Tibial nerve (tissue), 4 donors: ENCODE measurements at places on chromosomes 16 and 17.

DNA sequence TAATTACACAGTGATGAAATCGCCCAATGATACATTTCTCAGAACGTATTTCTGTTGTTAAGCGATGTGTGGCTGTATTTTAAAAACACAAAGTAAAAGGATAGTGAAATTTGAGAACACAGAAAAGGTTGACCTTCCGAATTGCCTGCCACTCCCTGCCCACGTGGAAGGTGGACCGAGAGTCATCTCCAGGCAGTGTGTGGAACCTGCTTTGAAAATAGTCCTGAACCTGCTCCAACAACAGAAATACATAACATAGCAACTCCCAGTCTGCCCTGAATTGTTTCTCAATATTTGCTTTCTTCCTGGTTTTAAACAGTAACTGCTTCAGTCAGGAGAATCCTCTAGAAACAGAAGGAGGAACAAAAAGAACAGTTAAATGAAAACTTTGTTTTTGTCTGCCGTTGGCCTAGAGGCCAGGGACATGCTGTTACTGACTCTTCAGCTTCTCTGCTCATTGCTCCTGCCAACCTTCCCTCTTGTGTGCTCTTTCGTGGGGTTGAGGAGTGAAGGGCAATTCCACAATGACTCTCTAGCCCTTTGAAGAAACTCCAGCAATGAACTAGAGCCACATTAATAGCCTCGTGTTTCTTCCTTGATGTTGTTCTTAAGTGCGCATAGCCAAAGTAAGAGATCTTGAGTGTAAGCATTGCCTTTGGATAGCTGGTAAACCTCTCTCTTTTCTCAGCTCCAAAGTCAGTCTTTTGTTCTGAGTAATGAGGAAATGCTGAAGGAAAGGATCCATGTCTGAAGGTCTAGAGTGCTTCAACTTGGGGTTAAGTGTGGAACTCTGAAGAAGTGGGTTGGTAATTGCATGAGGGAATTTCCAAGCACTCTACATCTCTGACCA lies 452.5 kb upstream of the CCL2 start:
- DNase-seq, result no peak
- H3K4me1 ChIP-seq, result no peaks in the 10 kb centered on the region
- H3K27me3 ChIP-seq, result no peaks in the 10 kb centered on the region
- H3K4me3 ChIP-seq, result no peak overlapping the region
- H3K36me3 ChIP-seq, result no peaks in the 10 kb centered on the region

- H3K27me3 ChIP-seq, result no peaks in the 10 kb centered on the region
- peaks cover 7% of the 10 kb centered on the region for H3K36me3 ChIP-seq
- no peak for DNase-seq
- no peak overlapping the region for H3K27ac ChIP-seq
Measured at GRCh38 chr16:1327619-1327947, 5.9 kb upstream of the BAIAP3 start.

DNA sequence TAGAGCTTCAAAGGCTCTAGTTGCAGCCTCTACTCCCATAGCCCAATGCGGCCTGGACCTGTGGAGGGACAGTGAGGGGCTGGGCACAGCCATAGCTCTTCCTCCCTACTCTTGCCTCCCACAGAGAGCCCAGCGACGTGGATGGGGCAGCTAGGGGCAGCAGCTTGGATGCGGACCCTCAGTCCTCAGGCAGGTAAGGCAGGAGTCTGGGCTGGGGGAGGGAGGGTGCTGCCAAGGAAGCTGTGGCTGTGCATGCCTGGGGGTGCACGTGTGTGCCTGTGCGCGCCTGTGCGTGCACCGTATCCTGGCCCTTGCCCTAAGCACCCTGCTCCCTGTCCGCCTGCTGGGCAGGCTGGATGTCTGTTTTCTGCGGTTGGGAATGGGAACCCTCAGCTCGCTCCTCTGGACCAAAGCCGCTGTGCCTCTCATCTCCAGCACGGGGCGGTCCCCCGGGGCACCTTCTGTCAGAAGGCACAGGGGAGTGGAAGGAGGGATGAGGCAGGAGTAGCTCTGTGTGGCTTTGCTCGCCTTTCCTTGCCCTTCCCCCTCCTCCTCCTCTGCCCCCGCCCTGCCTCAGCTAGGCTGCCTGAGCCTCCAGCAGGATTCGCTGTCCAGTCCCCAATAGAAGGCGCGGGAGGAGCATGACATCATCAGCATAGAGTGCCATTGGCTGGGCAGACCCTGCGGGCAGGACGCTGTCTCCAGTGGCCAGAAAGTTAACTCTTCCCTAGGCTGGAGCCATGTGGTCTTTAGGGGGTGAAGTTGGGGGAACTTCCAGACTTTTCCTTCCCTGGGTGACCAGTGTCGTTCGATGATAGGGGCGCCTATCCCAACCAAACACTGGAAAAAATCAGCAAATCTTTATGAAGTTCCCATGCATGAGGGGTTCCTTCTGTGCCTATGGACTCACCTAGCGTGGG lies 797 bp downstream of the PRCD start:
- peak; percentile 88 for DNase-seq
- H3K4me3 ChIP-seq, result peak overlapping the region; percentile 19
- H3K27me3 ChIP-seq, result no peaks in the 10 kb centered on the region
- H3K27ac ChIP-seq, result peak overlapping the region; percentile 66
- H3K36me3 ChIP-seq, result no peaks in the 10 kb centered on the region
- H3K4me1 ChIP-seq, result peaks cover 26% of the 10 kb centered on the region

DNA sequence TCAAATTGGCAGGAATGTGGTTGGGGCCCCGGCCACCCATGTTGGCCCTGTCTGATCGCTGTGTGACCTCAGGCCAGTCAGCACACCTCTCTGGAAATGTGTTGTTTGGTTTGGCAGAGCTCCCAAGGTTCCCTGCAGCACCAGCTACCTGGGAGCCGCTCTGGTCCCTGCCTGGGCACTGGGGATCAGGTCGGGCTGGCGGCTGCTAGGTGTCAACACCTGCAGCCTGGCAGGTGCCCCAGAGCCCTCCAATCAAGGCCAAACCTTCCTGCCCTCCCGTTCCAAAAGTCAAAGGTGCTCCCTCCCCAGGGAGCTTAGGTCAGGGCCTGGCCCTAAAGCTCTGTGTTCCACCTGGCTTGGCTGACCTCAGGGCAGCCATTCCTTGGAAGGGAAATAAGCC lies 55.9 kb downstream of the ZDHHC7 start:
- H3K4me1 ChIP-seq, result no peaks in the 10 kb centered on the region
- H3K36me3 ChIP-seq, result no peaks in the 10 kb centered on the region
- no peaks in the 10 kb centered on the region for H3K27me3 ChIP-seq
- H3K4me3 ChIP-seq, result no peak overlapping the region
- no peak for DNase-seq

GRCh38 chr17:12637745-12638651 lies 27.7 kb upstream of the MYOCD start:
- H3K27ac ChIP-seq, result no peak overlapping the region
- no peaks in the 10 kb centered on the region for H3K27me3 ChIP-seq
- no peak for DNase-seq
- H3K4me3 ChIP-seq, result no peak overlapping the region
- no peaks in the 10 kb centered on the region for H3K4me1 ChIP-seq

DNA sequence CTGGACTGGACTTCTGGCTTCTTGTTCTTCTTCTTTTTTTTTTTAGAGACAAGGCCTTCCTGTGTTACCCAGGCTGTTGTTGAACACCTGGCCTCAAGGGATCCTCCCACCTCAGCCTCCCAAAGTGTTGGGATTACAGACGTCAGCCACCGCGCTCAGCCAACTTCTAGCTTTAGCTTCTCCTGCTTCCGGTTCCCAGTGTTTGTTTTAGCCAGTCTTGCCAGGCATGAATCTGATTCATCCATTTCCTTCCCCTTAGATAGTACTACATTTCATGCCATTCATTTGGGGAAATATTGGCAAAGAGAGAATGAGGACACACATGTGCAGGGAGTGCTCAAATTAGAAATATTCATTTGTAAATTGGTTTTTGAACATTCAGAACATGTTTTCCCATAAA lies 12.1 kb upstream of the NDUFAB1 start:
- H3K4me3 ChIP-seq, result no peak overlapping the region
- no peak for DNase-seq
- H3K36me3 ChIP-seq, result no peaks in the 10 kb centered on the region
- H3K27me3 ChIP-seq, result no peaks in the 10 kb centered on the region
- H3K4me1 ChIP-seq, result no peaks in the 10 kb centered on the region
- H3K27ac ChIP-seq, result no peak overlapping the region

DNA sequence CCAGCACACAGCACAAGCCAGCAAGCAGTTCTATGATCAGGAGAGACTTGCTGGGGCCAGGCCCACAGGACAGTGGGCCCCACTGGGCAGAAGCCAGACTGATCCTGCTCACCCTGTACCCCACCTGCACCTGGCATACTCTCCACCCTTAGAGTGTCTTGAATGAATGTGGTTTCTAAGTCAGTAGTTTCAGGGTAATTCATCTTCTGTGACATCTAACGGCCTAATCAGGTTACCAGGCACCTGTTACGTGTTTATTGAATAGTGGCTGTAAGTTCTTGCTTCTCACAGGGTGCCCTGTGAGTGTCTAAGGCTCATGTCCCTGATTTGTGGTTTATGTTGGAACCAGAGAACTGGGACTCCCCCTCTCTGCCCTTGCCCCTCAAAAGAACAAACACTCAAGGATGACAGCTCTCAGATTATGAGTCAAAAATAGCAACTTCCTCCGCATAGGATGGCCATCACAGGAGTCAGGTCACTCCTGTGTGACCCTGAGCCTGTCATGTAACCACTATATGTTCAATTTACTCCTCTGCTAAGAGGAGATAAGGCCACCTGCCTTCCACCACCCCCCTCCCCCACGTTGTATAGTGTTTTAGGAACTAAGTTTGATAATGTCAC lies 7.0 kb upstream of the OR2C1 start:
- no peaks in the 10 kb centered on the region for H3K27me3 ChIP-seq
- no peak for DNase-seq
- no peaks in the 10 kb centered on the region for H3K4me1 ChIP-seq
- H3K4me3 ChIP-seq, result no peak overlapping the region
- H3K36me3 ChIP-seq, result no peaks in the 10 kb centered on the region
- H3K27ac ChIP-seq, result no peak overlapping the region

DNA sequence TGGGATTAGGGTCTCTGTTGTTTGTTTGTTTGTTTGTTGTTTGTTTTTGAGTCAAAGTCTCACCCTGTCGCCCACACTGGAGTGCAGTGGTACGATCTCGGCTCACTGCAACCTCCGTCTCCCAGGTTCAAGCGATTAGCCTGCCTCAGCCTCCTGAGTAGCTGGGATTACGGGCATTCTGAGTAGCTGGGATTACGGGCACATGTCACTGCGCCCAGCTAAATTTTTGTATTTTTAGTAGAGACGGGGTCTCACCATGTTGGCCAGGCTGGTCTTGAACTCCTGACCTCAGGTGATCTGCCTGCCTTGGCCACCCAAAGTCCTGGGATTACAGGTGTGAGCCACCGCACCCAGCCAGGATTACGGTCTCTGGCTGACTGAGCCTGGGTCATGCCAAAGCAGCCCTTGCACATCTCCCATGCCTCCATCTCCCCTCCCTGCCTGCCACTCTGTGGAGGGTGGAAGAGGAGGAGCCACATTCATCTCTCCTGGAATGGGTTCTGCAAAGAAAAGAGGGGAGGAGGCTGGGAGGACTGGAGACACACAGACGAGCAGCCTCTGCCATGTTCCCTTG lies 59.2 kb downstream of the BEAN1 start:
- DNase-seq, result no peak
- peaks cover 27% of the 10 kb centered on the region for H3K4me1 ChIP-seq
- no peaks in the 10 kb centered on the region for H3K27me3 ChIP-seq
- H3K4me3 ChIP-seq, result no peak overlapping the region
- peaks cover 4% of the 10 kb centered on the region for H3K36me3 ChIP-seq
